Testis (tissue), 5 donors: ENCODE measurements at places on chromosomes 4 and X.
A peak's percentile ranks its signal among the peaks of the same experiment; 100 is the strongest.

DNA sequence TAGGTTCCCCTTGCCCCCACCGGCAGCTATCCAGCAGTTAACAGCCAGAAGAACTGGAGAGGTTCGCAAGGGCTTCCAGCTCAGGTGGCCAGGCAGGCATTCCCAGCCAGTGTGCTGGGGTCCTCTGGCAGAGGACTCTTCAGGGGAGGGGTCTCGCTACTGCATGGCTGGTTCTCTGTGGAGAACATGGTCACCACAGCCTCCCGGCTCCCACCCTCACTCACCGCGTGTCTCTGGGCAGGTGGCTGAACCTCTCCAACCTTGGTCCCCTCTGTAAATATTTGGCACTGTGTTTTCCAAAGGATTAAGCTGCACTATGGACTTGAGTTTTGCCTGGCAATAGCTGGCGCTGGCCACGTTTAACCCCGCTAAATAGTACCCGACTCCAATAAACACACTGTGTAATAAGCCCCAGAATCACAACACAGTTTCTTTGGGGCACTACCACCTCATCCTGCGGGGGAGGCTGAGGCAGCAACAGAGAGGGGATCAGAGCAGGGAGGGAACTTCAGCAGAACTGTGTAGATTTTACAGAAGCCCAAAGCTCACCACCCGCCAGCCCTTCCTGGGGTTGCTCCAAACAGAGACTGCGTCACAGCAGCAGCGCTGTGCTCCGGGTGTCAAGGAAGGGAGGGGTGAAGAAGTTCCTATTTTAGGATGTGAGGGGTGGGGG lies 15.2 kb downstream of the BCOR start:
- no peak for DNase-seq

DNA sequence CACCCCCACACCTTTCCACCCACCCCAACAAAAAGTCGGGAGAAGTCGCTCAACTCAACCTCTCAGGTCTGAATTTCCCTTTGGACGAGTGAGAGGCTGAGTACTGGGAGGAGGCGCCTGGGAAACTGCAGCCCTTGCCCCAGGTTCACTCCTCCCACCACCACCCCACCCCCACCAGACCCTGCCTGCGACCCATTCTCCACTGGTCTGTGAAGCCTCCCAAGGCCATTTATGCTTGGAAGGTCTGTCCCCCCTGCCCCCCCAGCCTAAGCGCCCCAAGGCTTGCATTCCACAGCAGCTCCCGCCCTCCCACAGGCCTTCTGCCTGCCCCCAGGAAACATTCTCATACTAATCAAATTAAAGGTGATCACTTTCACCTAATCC lies 27.2 kb downstream of the ELF4 start:
- no peak for DNase-seq

GRCh38 chrX:134932528-134933217 lies 58.1 kb upstream of the SMIM10 start:
- no peak for DNase-seq

- DNase-seq, result no peak
Measured at GRCh38 chr4:89009115-89009514, 47.9 kb downstream of the FAM13A start.

- no peak for DNase-seq
Measured at GRCh38 chr4:140240237-140240636, 86.3 kb upstream of the MAML3 start.

GRCh38 chrX:39890807-39891206 lies 207.0 kb downstream of the BCOR start:
- no peak for DNase-seq

DNA sequence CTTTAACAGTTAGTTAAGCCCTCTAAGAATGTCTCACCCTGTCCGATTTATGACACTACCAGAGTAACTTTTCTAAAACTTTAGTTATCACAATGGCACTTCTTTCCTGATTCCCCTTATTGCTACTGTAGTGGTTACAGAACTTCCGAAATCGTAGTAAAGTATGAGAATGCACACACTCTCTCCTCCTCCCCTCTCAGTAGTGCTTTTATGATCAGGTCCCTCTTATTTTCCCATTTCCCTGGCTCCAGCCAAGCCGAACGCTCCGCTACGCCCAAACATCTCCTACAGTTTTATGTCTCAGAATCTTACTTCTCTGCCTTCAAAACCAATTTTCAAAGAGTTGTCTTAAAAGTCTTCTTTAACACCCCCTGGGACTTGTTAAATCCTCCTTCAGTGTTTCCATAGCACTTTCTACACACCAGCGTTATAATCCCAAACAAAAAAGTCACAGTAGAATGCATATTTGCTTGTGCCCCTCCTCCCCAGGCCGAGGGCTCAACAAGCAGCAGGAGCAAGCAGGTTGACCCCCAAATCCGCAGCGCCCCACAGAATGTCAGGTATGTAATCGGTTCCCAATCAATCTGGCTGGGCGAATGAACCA lies 671 bp downstream of the HPF1 start:
- peak; percentile 26 for DNase-seq
